T-cell (primary cell): ENCODE measurements at places on chromosomes 16 and 17. TPM values are rescaled to one million over a fixed set of nuclear protein-coding genes. Genes with fewer than 3 reads are reported as not detected.
A peak's percentile ranks its signal among the peaks of the same experiment; 100 is the strongest.

Gene KCNAB3
- total RNA-seq = 11.6 TPM

Gene ARHGAP23
- 0.40 TPM for total RNA-seq

Gene MYH1
- not detected for total RNA-seq

Gene PIPOX
- 2.5 TPM for total RNA-seq

Gene HNF1B
- not detected for total RNA-seq

Gene ABCA6
- total RNA-seq = 0.79 TPM

Gene C17orf78
- total RNA-seq = not detected

Gene CACNG1
- total RNA-seq = not detected

Gene GNG13
- not detected for total RNA-seq

- no peak overlapping the region for H3K4me3 ChIP-seq
- peaks cover 15% of the 10 kb centered on the region for H3K4me1 ChIP-seq
- no peaks in the 10 kb centered on the region for H3K36me3 ChIP-seq
- H3K27me3 ChIP-seq = peaks cover 34% of the 10 kb centered on the region
- no peak overlapping the region for H3K27ac ChIP-seq
Observed at GRCh38 chr17:62705156-62705777, 77.8 kb downstream of the MRC2 start.

DNA sequence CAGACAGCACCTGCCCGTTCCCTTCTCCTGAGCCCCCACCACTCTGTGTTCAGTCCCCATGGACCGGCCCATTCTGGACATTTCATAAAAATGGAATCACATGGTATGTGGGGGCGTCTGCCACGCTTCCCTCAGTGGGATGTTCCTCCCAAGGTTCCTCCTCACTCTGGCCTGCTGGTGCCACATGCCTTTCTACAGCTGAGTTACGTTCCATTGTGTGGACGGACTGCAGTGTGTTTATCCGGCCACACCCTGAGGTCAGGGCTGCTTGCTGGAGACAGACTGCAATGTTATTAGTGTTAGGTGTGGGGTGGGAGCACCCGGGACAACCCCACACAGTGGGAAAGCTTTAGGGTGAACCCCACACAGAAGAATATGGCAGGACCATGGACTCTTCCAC, 5.9 kb upstream of the AATK start:
- no peak for DNase-seq
- H3K4me1 ChIP-seq = no peaks in the 10 kb centered on the region
- H3K27me3 ChIP-seq = no peaks in the 10 kb centered on the region
- no peaks in the 10 kb centered on the region for H3K36me3 ChIP-seq

- peaks cover 31% of the 10 kb centered on the region for H3K36me3 ChIP-seq
- no peak overlapping the region for H3K4me3 ChIP-seq
- no peak for DNase-seq
- no peak overlapping the region for H3K27ac ChIP-seq
- no peaks in the 10 kb centered on the region for H3K4me1 ChIP-seq
Observed at GRCh38 chr16:31133046-31133501, 2.5 kb downstream of the PRSS8 start.

GRCh38 chr17:49552070-49552751, 23.5 kb upstream of the NXPH3 start:
- no peaks in the 10 kb centered on the region for H3K36me3 ChIP-seq
- no peak overlapping the region for H3K4me3 ChIP-seq
- H3K27ac ChIP-seq = no peak overlapping the region
- H3K27me3 ChIP-seq = peaks cover 23% of the 10 kb centered on the region

- no peak overlapping the region for H3K27ac ChIP-seq
- H3K27me3 ChIP-seq = no peaks in the 10 kb centered on the region
- H3K4me1 ChIP-seq = no peaks in the 10 kb centered on the region
Observed at GRCh38 chr17:28529013-28529400, 22.9 kb downstream of the FOXN1 start.

GRCh38 chr17:82892899-82893565, 53.2 kb upstream of the ZNF750 start:
- DNase-seq = peak; percentile 86
- H3K27ac ChIP-seq = peak overlapping the region; percentile 48
- H3K36me3 ChIP-seq = peaks cover 34% of the 10 kb centered on the region
- H3K27me3 ChIP-seq = no peaks in the 10 kb centered on the region

DNA sequence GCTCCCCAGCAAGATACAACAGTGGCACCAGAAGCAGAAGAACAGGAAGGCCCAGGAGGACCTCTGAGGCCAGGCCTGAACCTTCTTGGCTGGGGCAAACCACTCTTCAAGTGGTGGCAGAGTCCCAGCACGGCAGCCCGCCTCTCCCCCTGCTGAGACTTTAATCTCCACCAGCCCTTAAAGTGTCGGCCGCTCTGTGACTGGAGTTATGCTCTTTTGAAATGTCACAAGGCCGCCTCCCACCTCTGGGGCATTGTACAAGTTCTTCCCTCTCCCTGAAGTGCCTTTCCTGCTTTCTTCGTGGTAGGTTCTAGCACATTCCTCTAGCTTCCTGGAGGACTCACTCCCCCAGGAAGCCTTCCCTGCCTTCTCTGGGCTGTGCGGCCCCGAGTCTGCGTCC, 11.9 kb downstream of the CES3 start:
- no peaks in the 10 kb centered on the region for H3K36me3 ChIP-seq
- H3K4me3 ChIP-seq = no peak overlapping the region
- no peak for DNase-seq

- H3K36me3 ChIP-seq = no peaks in the 10 kb centered on the region
- no peak overlapping the region for H3K27ac ChIP-seq
- H3K27me3 ChIP-seq = no peaks in the 10 kb centered on the region
- H3K4me1 ChIP-seq = peaks cover 10% of the 10 kb centered on the region
- no peak for DNase-seq
Observed at GRCh38 chr17:17039911-17040310, 2.3 kb upstream of the MPRIP start.

DNA sequence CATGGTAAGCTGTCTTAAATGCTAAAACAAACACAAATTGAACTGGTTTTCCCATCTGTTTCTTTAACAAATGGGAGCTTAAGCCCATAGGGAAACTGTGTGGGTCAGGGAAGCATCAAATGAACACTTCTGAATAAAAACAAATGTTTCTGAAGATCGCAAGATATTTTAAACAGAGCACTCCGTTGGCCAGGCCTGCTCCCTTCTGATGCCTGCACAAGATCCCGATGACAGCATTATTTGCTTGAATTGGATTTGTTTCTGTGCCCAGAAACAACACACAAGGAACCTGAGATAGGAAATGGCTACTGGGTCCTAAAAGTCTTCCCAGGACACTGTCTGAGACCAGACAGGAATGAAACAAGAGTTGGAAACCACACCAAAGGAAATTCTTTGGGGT, 425.8 kb upstream of the ZFHX3 start:
- no peak overlapping the region for H3K4me3 ChIP-seq
- H3K36me3 ChIP-seq = no peaks in the 10 kb centered on the region
- no peaks in the 10 kb centered on the region for H3K4me1 ChIP-seq
- DNase-seq = no peak

- peak; percentile 62 for DNase-seq
- H3K27ac ChIP-seq = peak overlapping the region; percentile 98
- peaks cover 78% of the 10 kb centered on the region for H3K4me1 ChIP-seq
- peak overlapping the region; percentile 26 for H3K4me3 ChIP-seq
Observed at GRCh38 chr16:17364319-17365210, 106.2 kb downstream of the XYLT1 start.

GRCh38 chr17:63185420-63185819, 219.4 kb downstream of the TANC2 start:
- H3K36me3 ChIP-seq = no peaks in the 10 kb centered on the region
- no peak overlapping the region for H3K4me3 ChIP-seq
- H3K27ac ChIP-seq = no peak overlapping the region
- no peaks in the 10 kb centered on the region for H3K4me1 ChIP-seq
- no peak for DNase-seq

GRCh38 chr17:77449908-77450741, 309.4 kb downstream of the SEC14L1 start:
- H3K27me3 ChIP-seq = no peaks in the 10 kb centered on the region
- DNase-seq = no peak
- peak overlapping the region; percentile 63 for H3K27ac ChIP-seq
- peaks cover 25% of the 10 kb centered on the region for H3K4me1 ChIP-seq
- H3K4me3 ChIP-seq = peak overlapping the region; percentile 73
- no peaks in the 10 kb centered on the region for H3K36me3 ChIP-seq
